ENCODE measurements at places on chromosomes 12 and 14.

GRCh38 chr14:49930720-49931119, 37.8 kb downstream of the ARF6 start:
- DNase-seq = no peak

DNA sequence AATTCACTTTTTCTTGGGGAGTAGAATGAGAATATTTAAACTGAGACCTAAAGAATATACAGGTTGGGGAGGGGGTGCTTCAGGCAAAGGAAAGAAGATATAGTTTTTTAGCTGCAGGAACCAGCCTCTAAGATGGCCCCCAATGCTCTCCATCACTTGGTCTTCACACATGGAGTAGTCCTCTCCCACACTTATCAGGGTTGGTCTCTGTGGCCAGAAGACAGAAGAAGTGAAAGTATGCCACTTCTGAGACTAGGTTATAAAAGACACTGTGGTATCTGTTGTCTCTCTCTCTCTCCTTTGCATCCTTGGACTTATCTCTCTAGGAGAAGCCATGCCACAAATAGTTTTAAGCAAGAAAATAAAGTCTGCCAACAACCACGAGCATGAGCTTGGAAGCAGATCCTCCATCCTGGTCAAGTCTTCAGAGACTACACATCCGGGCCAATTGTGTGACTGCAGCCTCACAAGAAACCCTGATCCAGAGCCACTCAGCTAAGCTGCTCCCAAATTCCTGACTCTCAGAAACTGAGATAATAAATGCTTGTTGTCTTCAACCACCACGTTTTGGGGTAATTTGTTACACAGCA, 18.0 kb downstream of the PUS7L start:
- DNase-seq = peak; percentile 59

GRCh38 chr12:57461276-57461916, 1.8 kb downstream of the GLI1 start:
- peak; percentile 29 for DNase-seq

- DNase-seq = peak; percentile 8
Measured at GRCh38 chr12:76558684-76559399, 729 bp downstream of the OSBPL8 start.

GRCh38 chr12:24582954-24583601, 365.8 kb downstream of the BCAT1 start:
- DNase-seq = no peak

DNA sequence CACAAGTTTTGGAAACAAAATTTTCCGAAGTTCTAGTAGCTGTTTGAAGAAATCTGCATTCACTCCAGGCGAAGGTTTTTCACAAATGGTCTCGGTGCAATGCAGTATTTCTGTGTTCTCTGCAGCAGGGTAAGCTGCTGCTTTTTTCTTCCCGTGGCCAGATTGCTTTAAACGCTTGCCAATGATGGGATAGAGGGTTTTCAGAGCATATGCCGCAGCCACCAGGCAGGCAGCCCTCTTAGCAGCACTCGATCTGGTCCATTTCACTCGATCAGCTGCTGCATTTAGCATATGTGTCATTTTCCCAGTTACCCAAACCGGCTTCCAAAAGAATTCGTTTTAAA, 315 bp downstream of the ABCD2 start:
- DNase-seq = no peak

DNA sequence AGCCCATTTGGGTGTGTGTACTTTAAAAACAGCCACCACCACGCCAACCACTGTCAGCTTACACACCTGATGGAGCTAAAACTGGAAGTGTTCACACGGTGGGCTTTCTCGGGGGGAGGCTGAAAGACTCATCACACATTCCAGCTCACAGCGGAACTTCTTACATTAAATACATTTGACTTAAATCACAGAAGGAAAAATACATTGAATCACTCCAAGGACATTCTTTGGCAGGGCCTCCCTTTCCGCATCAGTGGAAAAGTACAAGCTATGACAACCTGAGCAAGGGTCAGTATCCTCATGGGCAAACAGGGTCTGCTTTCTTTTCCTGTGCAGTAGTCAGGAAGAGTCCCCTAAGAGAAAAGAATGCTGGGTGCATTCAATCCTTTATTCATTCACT, 31.0 kb upstream of the TC2N start:
- peak; percentile 69 for DNase-seq

GRCh38 chr12:23356927-23357708, 592.4 kb downstream of the SOX5 start:
- DNase-seq = no peak

DNA sequence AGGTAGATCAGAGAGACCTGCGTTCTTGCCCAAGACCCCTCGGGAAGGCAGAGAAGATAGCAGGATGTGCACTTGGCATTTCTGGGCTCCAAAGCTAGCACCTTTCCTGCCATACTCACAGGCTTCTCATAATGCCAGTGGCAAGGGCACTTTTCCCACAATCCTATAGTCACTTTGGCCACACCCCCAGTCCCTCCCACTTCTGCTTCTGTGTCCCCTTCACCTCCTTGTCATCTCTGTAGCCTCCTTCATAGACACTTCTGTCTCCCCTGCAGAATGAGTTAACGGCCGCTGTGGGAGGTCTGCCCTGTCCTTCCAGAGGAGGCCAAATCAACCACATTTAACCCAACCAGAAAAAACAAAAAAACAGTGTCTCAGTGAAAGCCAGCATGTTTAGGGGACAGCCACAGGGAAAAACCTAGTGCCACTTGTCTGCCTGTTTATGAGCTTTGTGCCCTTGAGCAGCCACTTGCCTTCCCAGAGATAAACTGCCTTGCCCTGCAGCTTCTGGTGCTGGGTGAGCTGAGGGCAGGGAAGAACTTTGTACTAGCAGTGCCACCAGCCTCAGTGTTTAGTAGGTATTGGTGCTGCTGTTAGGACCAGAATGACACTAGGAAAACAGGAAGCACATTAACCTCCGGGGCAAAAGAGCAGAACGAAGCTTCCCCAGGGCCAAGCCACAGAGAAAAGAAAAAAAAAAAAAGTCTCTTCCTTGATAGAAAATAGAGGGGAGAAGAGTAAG, 193.0 kb upstream of the PWP1 start:
- DNase-seq = no peak

- no peak for DNase-seq
Measured at GRCh38 chr12:52644078-52644415, 8.0 kb downstream of the KRT2 start.

GRCh38 chr12:3580094-3580749, 89.2 kb downstream of the PRMT8 start:
- DNase-seq = no peak

GRCh38 chr14:32012062-32012461, 65.0 kb upstream of the ARHGAP5 start:
- no peak for DNase-seq

DNA sequence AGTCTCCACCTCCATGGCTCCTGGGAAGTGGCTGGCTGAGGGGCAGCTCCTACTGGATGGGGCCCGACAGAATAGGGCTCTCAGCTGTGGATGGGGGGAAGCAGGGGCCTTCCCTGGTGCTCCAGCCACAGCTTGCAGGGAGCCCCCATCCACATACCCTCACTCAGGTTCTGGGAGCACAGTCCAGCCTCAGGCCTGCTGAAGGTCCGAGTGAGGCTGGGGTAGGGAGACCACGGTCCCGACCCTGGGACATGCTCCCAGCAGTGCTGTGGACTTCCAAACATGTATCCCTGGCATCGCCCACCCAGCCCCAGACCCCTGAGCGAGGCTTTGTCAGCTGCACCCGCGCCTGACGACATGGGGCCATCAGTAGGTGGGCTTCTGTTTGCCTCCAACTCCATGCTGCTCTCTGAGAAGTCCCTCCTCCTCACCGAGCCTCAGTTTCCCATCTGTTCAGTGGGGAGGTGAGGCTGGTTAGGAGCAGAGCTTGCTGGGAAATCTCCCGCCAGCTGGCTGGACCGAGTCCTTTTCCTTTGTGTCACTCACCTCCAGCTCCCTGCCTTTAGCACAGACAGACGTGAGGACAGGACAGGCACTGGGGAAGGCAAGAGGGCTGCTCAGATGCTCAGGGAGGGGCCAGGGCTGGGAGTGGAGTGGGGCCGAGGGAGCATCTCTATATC, 9.1 kb upstream of the ATG101 start:
- no peak for DNase-seq

- no peak for DNase-seq
Measured at GRCh38 chr12:131597333-131597732, 113.6 kb upstream of the SFSWAP start.

GRCh38 chr14:52325630-52326029, 11.5 kb downstream of the PTGER2 start:
- DNase-seq = peak; percentile 78

GRCh38 chr12:18824287-18824686, 86.4 kb downstream of the CAPZA3 start:
- DNase-seq = no peak

DNA sequence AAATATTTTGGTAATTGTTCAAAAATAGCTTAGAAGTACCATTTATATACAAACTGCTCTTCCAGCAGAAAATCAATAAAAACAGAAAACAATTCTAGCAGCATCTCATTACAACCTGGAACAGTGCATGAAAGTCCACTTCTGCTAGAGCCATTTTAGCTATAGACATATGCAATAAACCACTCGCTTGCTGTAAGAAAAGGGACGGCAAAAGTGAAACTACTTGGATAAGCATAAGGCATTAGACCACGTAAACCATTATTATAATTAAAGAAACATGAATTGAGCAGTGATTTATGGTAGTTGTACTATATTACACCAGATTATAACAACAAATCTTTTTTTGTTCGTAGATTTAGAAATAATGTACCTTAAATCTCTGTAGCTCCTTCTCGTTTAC, 48.7 kb downstream of the LRIG3 start:
- DNase-seq = peak; percentile 45

- no peak for DNase-seq
Measured at GRCh38 chr14:34693228-34693939, 21.0 kb downstream of the CFL2 start.

GRCh38 chr14:51067295-51067694, 27.6 kb downstream of the TRIM9 start:
- DNase-seq = no peak

DNA sequence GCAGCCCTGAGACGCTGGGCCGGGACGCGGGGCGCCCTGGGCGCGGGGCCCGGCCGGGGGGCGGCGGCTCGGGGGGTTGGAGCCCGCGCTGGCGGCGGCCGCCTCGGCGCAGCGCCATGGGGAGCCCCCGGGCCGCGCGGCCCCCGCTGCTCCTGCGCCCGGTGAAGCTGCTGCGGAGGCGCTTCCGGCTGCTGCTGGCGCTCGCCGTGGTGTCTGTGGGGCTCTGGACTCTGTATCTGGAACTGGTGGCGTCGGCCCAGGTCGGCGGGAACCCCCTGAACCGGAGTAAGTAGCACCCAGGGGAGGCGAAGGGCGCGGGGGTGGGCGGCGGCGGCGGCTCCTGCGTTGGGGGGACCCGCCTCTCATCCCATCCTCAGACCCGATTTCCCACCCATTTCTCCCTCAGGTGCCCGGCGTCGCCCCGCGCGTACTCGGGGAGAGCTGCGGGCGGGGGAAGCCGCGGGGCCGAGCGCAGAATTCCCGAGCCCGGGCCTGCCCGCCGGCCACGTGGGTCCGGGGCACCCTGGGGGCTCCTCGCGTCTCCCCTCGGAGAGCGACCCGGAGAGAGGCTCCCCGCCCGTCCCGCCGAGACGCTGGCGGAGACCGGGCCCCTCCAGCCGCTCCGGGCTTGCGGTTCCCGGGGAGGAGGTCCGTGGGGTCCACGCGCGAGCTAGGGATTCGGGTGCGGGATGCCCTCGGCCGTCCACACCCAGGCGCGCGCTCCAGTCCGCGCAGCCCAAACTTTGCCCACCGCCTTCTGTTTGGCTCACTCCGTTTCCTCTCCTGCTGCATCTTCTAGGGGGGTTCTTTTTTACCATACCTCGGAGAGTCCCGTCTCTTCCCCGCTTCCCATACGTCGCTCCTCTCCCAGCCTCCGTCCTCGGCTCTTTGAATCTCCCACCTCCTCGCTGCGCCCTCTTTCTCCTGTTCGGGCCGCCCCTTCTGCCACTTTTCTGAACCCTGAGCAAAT, 807 bp downstream of the B4GALNT3 start:
- DNase-seq = no peak

DNA sequence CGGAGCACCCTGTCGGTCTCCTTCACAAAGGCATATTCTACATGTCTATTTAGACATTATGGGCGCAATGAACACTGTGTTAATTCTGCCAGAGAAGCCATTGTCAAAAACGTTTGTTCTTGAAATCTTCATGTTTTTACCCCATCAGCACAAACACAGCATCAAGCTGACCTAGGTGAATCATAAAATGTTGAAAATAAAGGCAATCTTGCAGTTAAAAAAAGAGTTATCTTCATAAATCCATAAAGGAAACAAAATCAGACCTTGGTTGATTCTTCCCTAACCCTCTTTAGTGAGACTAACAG, 154.9 kb downstream of the DIO2 start:
- DNase-seq = no peak

DNA sequence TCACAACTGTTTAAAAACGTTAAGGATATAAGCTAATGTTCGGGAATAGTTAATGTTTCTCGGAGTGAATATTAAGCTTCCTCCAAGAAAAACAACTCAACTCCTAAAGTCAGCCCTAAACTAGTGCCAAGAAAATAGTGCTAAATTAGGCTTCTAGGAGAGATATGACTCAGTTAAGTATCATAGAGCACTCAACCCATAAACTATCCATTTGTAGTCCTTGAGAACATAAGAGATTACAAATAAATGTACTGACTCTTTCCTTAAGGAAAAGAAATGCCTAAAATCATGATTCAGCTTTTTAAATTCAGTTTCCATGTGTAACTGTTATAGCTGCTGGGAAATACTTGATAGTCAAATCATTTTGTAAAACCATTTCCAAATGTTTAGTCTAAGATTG, 117.1 kb downstream of the HMGA2 start:
- peak; percentile 89 for DNase-seq

- no peak for DNase-seq
Measured at GRCh38 chr14:95683793-95684192, 2.4 kb upstream of the TCL1B start.

DNA sequence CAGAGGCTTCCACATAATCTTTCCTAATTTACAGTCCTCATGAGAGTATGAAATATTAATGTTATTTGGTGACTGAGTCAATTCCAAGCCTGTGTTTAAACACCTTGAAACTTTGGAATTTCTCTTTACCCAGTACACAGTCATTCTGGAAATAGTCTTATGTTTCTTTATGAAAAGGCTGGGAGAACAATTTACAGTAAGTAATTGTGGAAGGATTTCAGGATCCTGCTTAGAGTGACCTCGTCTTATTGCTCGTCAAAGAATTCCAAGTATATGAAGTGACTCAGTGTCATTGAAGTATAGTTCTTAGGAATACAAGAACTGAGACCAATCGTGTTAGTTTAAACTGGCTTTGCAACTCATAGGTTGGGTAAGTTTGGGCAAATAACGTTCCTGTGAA, 634.2 kb downstream of the SLC16A7 start:
- DNase-seq = no peak

GRCh38 chr12:15151161-15152091, 69.8 kb downstream of the RERG start:
- peak; percentile 51 for DNase-seq

- DNase-seq = no peak
Measured at GRCh38 chr14:39442293-39442692, 10.1 kb upstream of the FBXO33 start.
